ENCODE measurements at places on chromosomes 7 and 10.

DNA sequence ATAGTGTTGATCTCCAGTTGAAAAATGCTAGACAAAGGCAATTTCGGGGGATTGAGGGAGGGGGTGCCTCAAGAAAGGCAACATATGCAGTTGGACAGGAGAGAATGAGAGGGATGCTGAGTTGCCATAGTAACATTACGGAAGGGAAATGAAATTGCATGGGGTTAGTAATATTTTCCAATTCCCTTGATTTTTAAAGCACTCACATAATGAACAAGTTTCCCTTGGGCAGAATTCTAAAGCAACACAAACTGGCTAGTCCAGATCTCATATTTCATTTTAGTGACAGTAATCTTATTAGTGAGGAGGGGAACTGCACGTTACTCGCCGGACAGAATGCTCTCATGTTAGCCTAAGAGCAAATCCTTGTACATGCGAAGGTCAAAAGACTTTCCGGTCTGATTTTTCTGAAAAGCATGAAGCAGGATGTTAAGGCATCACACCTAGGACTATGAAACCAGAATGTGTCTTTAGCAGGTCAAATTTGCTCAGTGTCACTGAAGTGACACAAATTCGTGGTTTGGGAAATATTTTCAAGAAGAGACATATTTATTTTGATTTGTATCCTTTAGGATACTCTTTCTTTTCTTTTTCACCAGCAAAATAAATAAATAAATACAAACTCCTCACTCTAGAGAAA is 165.5 kb downstream of the ANK3 start:
- DNase-seq, result no peak

DNA sequence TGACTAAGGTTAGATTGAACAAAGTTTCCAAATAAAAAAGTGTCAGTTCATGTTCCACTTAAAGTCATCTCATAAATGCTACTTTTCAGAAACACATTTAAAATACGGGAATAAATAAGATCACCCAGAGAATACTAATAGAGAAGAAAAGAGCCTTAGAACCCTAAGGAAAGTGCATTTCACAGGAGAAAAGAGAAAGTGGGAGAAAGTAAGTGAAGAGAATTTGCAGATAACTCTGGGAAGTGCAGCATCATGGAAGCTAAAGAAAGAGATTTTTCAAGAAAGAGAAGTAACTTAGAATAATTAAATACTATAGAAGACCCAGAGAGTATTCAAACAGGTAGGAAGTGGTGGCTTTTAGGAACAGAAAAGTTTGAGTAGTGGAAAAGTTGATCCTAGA is 132.6 kb downstream of the VTI1A start:
- DNase-seq, result no peak

DNA sequence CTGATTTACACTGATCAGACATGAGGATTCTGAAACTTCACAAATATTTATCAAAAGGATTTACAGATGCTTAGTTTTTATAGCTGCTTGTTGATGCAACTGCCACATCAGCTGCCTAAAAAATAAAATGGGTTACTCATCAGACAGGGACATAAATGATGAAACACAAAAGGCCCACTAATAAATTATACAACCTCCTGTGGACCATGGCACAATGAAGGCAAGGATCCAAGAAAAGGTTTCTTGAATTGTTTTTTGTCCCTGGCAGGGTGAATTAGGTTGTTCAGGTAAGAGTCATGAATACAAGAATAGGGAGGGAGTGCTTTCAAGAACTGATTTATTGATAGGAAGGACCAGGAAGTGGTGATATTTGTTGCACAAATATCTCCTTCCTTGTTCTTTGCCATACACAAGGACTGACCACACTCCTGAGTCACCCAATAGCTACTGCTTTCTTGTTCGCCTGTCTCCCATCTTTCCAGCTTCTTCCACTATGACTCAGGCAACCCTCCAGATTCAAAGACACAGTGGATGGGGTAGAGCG is 234.5 kb downstream of the AHR start:
- DNase-seq, result no peak

GRCh38 chr7:99380823-99381663 is 6.5 kb downstream of the ARPC1B start:
- DNase-seq, result no peak

DNA sequence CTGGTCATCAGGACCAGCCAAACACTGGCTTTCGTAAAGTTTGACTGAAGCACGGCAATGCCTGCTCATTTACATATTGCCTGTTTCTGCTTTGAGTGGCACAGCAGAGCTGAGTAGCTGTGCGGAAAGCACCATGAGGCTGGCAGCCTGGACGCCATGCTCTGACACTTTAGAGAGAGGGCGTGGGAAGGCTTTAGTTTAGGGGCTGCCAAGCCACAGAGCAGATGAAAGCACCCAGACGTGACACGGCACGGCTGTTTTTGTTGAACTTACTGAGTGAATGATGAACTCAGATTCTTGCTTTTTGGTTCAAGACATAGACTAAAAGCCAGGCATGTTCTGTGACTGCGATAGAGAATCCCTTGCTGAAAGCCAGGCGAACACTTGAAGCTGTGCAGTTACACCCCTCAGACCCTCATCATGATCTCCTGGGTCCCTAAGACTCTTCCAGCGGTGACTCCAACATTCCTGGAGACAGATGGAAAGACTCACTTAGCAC is 182.1 kb downstream of the ZMYND11 start:
- DNase-seq, result no peak

GRCh38 chr7:41696323-41696916 is 6.5 kb downstream of the INHBA start:
- peak; percentile 94 for DNase-seq

GRCh38 chr7:41793556-41793955 is 90.7 kb upstream of the INHBA start:
- DNase-seq, result no peak

DNA sequence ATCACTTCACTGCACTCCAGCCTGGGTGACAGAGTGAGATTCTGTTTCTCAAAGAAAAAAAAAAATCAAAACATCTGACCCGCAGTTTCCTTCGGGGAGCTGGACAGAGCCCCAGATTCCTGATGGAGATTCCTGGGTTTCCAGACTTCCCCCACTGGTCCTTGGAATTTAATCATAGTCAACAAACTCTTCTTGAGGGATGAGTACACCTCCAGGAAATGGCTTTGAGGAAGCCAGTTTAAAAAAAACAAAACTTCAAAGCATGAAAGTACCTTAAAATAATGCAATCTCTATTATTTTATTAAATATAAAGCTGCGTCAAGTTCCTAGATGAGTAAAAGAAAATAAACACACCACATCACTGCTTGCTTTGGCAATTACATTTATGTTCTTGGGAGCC is 1.2 kb upstream of the MAD1L1 start:
- DNase-seq, result no peak

GRCh38 chr7:15403751-15404150 is 158.1 kb downstream of the AGMO start:
- DNase-seq, result no peak

Data from aorta (tissue), 5 donors.